ENCODE measurements at places on chromosomes 4 and X.

DNA sequence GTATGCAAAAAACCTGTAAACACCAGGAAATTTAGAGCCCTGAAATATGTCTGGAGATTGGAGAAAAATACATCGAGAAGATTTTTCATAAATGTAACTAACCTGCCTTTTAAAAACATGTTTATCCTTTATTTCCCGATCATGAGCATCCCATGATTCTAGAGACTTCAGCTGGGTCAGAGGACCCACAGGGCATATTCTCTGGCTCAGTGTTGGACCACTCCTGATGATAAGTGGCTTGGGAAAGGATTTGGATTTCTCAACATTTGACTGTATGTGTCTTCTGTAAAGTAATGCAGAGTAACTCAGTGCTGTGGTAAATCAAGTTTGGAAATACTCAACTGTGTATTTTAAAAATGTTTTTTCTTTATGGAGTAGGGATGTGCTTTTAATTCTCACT lies 40.0 kb upstream of the ANK2 start:
- no peak for DNase-seq

DNA sequence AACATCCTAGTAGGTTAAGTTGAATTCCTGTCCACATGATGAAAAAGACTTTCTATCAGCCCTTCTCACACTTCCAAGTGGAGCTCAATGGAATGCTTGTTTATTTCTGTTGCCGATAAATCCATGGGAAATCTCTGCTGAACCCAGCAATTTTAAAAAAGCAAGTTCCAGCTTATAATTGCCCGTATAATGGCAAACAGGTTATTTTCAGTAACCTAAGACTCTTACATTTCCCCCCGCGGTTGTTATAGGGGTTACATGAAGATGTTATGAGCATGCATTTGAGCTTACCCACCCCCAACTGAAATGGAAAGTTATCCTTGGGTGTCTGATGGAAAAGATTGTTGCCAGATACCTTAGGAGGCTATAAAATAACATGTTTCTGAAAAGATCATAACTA lies 136.2 kb downstream of the PALLD start:
- no peak for DNase-seq

- no peak for DNase-seq
These were observed 43.6 kb downstream of the STARD8 start for GRCh38 chrX:68690936-68691501.

DNA sequence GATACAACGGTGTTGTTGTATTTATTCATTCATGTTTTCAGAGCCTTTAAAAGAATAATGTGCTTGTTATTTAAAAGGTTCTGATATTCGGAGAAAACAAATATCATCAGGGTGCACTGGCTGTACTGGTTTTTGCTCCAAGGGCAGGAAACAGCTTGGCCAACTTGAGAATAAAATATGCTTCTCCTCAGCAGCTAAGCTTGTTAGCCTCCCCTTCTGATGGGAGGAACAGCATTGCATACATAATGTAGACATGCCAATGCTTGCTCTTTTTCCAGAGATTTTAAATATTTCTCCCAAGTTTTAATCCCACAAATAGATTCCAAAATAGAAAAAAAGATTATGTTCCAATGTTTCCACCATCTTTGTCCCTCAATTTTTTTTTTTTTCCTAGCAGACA lies 87.6 kb upstream of the RPL34 start:
- no peak for DNase-seq

DNA sequence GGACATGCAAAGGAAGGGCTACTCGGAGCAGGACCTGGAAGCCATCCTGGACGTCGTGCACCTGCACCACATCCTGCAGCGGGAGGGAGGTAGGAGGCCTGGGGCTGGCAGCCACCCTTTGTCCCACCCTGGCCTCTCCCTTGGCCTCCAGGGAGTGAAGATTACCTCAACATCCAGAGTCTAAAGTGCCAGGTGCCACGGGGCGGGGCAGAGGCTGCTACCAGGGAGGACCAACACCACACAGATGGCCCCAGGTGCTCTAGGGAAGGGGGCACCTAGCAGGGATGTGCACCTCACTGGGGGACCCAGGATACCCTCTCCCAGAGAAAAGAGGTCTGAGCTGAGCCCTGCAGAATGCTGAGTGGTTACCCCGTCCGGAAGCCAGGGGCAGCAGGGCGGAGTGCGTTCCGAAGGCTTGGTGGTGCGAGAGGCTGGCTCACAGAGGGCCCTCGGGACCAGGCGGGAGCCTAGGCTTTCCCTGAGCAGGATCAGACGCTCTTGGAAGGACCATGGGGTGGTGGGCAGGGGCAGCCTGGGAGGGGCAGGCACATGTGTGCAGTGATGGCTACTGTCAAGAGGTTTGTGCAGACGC lies 16.1 kb downstream of the ABCD1 start:
- no peak for DNase-seq

DNA sequence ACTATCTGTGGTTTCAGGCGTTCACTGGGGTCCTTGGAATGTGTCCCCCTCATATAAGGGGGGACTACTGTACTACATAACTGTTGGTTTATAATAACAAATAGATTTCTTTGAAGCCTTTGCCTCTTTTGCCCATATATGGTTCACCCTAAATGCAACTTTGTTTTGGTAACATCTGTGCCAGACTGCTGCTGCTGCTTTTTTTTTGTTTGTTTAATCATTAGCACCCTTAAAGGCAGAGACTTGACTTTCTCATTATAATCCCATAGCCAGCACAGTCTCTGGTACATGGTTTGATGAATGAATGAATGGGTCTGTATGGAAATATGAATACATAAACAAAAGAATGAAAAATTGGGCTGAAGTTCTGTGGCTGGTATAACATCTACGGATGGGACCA lies 80.2 kb upstream of the LHFPL1 start:
- no peak for DNase-seq

DNA sequence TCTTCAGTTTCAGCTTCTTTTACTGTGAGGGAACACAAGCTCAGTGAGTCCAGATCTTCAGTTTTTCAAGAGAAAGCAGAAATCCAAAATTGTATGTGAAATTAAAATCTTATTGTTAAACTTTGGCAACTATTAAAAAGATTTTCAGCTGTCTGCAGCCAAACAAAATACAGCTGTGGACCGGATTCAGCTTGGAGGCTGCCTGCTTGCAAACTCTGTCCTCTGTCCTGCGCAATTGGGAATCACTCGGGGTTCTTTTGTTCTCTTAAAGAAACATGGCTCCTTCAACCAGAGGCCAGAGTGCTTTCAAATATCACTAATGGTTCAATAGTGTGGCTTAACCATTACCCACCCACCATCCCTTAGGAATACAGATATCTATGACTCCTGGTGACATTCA lies 201.2 kb downstream of the CHIC2 start:
- no peak for DNase-seq

GRCh38 chr4:57426779-57427395 lies 316.7 kb upstream of the IGFBP7 start:
- DNase-seq: peak; percentile 53

All from activated T-cell treated with anti-CD3 and anti-CD28 coated beads, Interleukin-2, amount 50 U/mL, for 48 hours (primary cell).